Pons (tissue), 1 donor: ENCODE measurements at places on chromosomes 3 and 15.

GRCh38 chr3:149373235-149374125 is 4.0 kb downstream of the TM4SF1 start:
- no peak for DNase-seq

- no peak for DNase-seq
Measured at GRCh38 chr15:99722406-99722805, 10.8 kb downstream of the LYSMD4 start.

DNA sequence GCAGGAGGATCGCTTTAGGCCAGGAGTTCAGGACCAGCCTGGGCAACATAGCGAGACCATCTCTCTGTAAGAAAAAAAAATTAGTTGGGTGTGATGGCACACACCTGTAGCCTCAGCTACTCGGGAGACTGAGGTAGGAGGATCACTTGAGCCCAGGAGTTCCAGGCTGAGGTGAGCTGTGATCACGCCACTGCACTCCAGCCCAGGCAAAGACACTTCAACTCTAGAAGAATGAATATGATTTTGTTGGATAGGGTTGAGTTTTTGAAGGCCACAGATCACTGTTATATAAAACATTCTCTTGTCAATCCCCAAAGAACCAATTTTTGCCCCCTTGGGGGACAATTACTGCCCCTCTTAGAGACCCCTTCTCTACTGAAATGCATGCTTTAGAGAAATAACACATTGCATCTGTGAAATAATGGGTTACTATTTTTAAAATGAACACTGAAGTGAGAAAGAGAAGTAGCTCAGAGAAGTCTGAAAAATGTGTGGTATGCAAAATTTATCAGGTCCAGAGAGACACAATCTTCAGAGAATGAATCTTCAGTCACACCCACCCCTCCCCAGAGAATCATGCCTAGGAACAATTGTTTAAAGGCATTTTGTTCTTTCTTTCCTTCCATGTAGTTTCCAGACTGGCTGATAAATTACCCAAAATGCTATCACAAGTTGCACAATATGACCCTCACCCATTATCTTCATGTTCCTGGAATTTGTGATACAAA is 42.7 kb downstream of the METTL6 start:
- no peak for DNase-seq

DNA sequence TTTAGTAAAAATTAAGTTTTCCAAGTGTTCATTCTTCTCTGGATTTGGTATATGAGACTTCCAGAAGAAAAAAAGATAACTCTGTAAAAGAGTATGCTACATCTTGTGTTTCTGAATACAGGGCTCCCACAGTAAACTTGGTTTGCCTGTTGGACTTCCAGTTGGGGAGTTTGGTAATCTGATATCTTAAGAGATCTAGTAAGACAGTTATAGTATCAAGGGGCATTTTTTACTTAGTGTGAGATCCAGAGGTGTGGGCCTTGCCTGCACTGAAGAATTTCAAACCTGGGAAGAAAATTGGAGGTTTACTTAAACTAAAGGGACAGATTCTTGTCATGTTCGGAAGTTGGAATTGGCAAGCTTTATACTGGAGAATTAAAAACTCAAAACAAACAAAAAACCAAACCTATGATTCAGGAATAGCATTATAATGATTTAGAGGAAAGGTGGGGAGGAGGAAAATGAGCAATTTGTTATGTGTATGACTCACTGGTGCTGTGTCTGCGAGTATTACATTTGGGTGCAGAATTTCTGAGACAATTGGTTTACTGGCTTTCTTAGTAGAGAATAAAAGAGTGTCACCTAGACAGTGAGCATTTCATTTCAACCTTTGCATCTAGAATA is 58.9 kb upstream of the ULK4 start:
- DNase-seq = no peak

DNA sequence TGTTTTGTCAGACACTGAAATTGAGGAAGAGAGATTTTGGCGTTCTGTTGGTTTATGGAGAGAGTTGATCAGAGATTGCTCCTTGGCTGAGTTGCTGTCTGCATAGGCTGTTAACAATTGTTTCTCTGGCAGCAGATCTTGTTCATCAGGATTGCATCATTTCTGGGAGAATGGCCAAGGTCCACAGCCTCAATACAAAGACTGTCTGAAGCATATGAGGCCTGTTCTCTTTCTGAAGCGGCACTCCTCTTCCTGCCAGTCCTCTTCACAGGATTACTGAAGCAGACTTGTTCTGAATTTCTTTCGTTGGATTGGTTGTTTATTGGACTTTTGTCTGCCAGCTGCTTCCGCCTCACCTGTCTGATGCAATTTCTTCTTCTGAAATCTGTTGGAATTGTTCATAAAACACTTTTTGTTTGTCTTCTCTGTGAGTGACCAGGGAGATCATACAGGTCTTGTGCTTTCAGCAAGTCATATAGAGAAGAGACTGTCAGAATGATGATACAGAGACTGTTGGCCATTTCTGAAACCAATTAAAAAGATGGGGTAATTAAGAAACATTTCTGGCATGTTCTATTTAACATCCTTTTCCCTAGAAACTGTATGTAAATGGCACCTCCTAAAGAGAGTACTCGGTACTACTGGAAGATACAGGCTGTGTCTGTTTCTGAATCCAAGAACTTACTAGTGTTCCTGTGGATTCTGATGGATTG is 25.5 kb downstream of the SETD5 start:
- peak; percentile 100 for DNase-seq

- DNase-seq = no peak
Measured at GRCh38 chr3:88038566-88038965, 20.2 kb downstream of the CGGBP1 start.

DNA sequence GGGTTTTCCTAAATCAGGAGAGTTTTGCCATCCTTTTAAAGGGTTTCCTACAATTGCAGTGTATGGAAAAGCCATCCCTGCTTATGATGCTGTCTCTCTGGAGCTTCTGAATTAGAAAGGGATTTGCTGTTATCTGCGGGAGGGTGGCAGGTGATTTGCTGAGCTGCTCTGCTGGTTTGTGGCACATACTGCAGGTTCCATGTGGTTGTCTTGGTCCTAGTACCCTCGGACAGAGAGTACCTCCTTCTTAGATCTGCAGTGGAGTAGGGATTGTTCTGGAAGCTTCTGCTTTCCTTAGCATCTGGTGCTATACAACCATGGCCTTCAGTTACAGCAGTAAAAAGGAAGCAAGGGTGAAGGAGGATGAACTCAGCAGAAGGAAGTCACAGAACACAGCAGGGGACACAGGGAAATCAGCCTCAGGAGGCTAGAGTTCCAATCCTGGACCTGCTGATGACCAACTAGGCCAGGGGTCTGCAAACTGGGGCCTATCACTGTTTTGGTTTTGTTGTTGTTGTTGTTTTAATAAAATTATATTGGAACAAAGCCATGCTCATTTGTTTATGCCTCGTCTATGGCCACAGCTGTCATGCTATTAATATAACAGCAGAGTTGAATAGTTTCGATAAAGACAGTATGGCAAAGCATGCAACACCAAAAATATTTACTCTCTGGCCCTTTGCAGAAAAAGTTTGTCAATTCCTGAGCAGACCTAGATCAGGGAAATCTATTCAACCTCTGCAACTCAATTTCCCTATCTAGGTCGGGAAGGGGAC is 39.5 kb downstream of the STARD5 start:
- peak; percentile 40 for DNase-seq

- no peak for DNase-seq
Measured at GRCh38 chr3:13717222-13717895, 162.5 kb downstream of the WNT7A start.

DNA sequence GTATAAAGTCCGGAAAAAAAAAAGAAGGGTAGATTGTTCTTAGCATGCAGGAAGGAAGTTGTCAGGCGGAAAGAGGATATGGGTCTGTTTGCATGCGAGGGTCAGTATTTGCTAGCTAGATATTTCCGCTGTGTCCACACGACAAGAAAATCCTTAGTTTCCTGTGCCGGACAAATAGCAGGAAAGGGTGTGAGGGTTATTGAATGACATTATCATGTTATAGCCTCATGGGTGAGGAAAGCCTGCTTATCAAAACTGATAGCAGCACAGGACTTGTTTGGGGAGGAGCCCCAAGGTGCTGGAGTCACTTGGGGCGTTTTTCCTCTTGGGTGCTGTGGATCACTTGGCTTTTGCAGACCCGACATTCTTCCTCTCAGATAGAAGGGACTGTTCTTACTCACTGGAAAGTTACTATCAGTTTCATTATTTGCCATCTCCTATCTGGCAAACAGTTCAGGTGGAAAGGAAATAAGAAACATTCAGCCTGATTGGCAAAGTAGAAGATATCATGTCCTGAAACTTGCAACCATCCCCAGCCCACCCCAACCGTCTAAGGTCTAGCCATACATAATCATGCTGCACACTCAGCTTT is 127.2 kb upstream of the DPH6 start:
- DNase-seq = no peak

DNA sequence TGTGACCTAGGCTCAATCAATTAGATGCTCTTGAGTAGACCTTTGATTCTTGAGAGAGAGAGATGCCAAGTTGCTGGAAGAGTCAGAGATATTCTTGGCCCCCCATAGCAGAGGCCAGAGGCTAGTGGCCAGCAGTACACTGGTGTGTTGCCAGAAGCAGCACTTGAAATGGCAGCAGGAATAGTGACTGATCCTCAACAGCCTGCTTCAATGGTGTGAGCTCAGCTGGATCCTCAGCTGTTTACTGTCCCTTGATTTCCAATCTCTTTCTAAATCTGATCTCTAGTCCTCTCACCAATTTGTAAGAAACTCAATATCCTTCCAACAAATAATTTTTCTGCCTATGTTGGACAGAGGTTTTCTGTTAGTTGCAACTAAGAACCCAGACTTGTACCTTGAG is 170.3 kb upstream of the CCDC54 start:
- no peak for DNase-seq

GRCh38 chr15:63240109-63240508 is 37.3 kb upstream of the APH1B start:
- no peak for DNase-seq

GRCh38 chr3:67699882-67700281 is 45.5 kb upstream of the SUCLG2 start:
- DNase-seq = no peak

GRCh38 chr15:58267051-58267450 is 128.9 kb downstream of the AQP9 start:
- no peak for DNase-seq

- no peak for DNase-seq
Measured at GRCh38 chr15:67920524-67921240, 80.8 kb upstream of the RNU6-1 start.

DNA sequence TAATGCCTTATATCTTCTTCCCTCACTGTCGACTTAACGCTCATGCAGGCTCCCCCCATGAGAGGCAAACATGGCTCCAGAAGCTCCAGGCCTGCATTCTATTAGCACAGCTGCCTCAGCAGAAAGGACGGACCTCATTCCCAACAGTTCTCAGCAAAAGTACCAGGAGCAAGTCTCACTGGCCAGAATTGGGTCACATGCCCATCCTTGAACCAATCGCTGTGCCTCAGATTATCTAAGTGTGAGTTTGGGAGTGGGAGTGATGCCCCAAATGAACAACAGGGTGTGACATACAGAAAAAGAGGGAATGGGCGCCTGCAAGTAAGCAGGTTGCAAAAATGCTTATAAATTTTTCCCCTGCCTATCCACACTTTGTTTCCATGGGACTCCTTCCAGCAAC is 4.3 kb upstream of the RAD18 start:
- no peak for DNase-seq

GRCh38 chr3:182970811-182971418 is 9.4 kb downstream of the DCUN1D1 start:
- DNase-seq = no peak

- no peak for DNase-seq
Measured at GRCh38 chr3:60448696-60449095, 802.6 kb downstream of the FHIT start.

DNA sequence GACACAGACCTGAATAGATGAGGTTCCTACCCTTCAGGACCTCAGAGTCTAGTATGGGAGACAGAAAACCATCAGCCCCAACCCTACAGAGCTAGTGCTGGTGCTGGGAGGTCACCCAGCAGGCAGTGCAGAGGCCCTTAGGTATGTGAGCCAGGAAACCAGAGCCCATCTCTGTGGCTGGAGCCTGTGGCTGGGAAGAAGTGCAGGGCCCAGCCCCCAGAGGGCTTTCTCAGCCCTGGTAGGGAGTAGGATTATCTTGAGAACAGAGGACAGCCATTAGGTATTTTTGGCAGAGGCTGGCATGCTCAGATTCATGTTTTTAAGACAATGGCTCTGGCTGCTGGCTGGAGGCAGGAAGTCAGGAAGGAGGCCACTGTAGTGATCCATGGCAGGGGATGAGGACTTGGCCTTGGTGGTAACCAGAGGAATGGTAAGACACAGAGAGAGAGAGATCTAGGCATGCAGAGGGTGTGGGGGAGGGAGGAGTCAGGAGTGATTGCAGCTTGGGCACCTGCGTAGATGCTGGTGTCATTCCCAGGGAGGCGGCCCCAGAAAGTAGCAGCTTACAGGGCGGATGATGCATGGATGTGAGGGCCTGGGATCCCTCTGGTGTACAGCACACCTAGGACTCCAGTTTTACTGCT is 220.9 kb upstream of the EIF1B start:
- no peak for DNase-seq

DNA sequence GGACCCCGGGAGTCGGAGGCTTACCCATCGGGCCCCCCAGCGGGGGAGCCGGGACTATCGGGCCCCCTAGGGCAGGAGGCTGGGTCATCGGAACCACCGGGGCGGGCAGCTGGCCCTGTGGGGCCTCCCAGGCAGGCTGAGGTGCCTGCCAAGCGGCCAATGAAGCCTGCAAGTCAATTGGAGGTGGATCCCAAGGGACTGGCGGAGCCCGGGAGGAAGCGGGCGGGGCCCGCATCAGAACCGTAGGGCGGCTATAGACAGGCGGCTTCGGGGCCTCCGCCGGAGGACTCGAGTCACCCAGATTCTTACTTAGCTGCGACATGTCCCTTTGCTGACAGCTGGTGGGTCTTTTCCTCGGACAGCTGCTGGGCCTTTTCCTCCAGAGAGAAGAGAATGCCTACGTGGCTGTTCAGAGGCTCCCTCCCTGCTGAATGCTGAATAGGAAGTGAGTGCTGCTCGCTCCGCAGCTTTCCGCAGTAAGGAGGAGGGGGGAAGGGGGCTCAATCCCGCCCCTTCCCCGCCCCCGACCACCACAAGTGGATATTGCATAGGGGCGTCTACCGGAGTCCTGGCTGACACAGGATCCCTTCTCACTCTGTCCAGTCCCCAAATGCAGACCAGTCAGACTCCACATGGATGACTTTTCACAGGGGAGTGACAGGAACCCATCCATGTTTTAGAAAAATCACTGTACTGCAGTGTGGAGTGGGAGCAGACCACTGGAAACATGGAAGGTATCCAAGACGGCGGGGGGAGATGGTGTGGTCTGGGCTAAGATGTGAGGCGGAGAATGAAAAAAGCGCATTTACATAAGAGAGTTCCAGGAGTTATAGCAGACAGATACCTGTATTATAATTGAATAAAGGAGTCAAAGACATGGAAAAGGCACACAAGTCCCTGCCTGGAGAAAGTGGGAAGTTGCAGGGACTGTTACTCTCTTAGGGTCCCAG is at the start of gene MAGEL2:
MAGEL2 (minus strand) TSS at position 447 of the 950 bp plus-strand sequence; CDS start at position 322, 125 bp downstream.
- no peak for DNase-seq
